CD4-positive, alpha-beta T cell treated with Interleukin-4 for 1 hour (primary cell): ENCODE measurements at places on chromosomes 16 and 17.

GRCh38 chr17:69607162-69607834, 192.8 kb downstream of the MAP2K6 start:
- peak; percentile 18 for DNase-seq

DNA sequence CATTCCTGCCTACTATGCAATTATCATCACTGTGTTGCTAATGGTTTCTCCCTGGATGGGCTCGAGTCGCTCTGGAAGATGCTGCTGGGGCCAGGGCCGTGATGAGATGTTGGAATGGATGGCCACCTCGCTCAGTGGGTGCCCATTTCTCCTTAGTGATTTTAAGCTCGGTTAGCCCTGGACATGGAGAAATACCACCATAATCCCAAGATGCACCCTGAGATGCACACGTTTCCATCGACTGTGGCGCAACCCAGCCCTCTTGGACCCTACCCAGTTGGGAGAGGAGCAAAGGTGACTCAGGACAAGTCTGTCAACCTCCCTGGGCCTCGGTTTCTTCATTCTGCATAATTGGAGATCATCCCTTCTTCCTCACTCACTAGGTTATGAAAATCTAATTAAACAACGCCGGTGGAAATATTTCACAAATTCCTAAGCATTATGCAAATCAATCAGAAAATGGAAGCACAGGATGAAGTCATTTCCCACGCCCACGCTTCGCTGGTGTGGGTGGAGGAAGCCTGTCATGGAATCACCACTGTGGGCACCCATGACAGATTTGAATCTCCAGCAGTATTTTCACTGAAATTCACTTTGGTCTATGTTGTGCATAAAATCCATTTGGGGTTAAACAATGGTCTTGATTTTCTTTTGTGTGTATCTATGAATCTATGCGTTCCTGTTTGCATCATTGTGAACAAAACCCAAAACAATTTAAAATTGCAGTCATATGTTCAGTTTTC, 195.2 kb downstream of the AXIN2 start:
- no peak for DNase-seq

- DNase-seq = no peak
Measured at GRCh38 chr17:49132699-49133364, at the start of gene B4GALNT2. Gene B4GALNT2, plus strand, starts transcription at chr17:49132769. Its CDS starts 24 bp downstream, at chr17:49132793.

DNA sequence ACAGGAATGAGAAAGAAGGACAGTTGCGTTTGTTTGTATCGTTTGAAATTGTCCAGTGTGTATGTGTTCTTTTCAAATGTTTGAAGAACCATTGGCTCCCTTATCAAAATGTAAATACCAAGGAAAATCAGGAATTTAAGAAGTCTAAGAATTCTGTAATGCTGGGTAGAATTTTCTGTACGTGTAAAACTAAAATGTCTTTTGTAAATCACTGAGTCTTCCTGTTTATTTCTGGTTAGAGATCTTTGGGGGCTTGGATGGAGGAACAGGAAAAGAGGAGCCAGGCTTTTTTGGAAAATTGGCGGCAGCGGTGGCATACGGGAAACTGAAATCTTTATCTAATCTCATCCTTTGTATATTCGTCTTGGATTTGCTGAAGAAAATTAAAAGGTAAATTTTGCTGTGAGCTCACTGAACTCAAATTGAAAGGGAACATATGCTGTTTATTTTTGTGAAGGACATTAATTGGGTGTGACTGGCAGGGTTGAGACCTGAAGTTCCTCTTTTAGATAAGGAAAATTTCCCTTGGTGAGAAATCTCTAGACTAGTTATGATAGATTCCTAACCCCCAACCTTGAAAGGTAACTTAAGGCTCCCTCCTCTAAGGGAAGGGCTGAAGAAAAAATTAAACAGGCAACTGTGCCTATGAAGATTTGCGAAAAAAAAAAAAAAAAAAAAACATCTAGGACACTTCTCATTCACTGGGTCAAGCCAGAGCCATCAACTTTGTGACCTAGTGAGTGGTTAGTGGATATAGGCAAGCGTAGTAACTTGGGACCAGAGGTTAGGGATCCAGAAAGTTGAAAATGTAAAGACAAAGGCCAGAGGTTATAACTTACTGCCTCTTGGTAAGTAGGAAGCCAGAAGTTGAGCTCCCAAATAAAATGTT, 10.8 kb downstream of the TAT start:
- no peak for DNase-seq

DNA sequence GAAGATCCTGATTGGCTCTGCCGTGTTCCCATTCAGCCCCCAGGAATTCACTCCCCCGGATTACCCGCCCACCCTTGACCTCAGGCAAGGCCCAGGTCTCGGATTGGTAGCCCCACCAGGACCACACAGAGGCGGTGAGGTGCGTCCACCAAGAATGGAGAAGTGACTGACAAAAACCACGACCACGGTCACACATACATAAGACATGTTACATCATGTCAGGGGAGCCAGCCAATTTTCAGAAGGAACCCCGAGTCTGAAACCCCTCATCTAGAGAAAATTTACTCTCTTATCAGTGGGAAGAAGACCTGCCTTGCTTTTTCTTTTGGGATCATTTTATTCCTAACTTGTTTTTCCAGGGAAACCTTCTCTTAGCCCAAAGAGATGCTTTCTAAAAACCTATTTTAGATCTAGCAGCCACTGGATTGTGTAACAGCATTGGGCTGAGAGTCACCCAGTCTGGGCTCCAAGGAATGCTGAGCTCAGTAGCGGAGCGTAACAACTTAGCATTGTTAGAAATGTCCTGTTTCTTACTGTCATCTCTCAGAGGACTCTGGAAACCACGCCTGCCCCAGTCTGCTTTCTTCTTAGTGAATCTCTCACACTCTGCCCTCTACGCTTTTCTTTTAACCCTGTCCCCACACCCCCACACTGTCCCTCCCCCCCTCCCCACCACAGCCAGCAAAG, 164.1 kb downstream of the CMIP start:
- DNase-seq = no peak

- DNase-seq = no peak
Measured at GRCh38 chr16:17858061-17858460, 387.3 kb upstream of the XYLT1 start.

GRCh38 chr17:2084766-2085647, 30.1 kb downstream of the HIC1 start:
- DNase-seq = no peak

- DNase-seq = no peak
Measured at GRCh38 chr16:1877804-1878203, 5.8 kb upstream of the MEIOB start.

- DNase-seq = no peak
Measured at GRCh38 chr17:57481910-57482391, 225.6 kb downstream of the MSI2 start.

- DNase-seq = no peak
Measured at GRCh38 chr16:75415169-75415905, 18.0 kb downstream of the CFDP1 start.

DNA sequence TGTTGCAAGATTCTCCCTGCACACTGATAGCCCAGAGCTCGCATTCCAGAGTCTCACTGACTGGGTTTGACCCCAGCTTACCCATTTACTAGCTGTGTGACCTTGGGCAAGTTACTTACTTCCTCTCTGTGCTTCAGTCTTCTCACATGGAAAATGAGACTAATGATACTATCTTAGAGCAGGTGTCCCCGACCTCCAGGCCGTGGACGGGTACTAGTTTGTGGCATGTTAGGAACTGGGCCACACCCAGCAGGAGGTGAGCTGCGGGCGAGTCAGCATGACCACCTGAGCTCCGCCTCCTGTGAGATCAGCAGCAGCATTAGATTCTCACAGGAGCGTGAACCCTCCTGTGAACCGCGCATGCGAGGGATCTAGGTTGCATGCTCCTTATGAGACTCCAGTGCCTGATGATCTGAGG, 15.8 kb downstream of the ANKFY1 start:
- no peak for DNase-seq

DNA sequence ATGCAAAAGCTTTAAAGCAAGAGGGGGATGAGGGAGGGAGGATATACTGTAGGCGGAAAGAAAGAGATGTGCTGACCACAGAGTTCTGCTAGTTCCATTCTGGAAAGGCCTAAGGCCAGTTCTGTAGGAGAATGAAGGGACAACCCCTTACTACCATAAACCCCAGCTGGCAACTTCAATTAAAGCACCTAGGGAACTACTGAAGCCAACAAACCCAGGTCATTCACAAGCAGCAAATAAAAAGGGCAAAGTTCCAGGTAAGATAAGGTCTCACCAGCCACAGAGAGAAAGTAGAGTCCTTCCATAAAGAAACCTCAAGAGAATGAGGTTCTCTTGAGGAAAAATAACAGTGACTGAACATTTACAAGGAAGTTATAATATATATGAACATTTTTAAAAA, 12.8 kb downstream of the TERF2 start:
- DNase-seq = no peak

DNA sequence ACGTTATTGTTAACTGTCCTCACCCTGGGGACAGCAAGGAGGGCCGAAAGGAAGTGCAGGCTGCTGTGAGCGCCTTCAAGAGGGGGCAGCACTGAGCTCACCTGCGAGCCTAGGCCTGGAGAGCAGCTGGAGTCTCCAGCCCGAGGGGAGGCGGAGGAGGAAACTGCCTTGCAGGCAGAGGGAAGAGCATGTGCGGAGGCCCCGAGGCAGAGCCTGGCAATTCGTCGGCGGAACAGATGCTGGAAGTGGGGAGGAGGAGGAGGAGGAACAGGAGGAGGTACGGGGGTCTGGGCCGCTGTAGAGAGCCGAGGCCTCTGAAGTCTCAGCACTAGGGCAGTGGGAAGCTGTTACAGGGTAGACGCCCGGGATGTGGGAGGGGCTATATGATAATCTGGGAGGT, 49.6 kb upstream of the PLCG2 start:
- DNase-seq = no peak

DNA sequence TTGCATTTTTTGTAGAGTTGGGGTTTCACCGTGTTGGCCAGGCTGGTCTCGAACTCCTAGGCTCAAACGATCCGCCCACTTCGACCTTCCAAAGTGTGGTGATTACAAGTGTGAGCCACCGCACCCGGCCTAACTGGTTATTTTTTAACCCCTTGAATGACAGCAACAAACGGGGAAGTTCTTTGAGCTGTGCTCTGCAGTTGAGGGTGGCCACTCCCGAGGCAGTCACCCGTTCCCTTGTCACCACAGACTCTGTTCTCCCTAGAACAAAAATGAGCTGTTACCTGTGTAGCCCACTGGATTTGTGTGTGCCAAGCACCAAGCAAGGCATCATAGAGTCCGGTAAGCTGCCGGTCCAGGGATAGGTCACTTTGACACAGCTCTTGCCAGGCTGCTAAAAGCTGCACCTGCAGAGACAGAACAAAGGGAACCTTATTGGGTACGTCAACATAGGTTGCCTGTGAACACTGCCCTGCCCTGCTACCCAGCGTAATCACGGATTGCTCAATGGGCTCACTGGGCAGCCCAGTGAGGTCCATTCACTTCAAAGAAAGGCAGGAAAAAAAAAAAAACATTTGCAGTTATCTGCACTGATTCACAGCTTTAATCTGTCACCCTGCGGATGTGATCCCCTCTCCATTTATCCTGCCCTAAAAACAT, 19.6 kb downstream of the COG7 start:
- DNase-seq = no peak

DNA sequence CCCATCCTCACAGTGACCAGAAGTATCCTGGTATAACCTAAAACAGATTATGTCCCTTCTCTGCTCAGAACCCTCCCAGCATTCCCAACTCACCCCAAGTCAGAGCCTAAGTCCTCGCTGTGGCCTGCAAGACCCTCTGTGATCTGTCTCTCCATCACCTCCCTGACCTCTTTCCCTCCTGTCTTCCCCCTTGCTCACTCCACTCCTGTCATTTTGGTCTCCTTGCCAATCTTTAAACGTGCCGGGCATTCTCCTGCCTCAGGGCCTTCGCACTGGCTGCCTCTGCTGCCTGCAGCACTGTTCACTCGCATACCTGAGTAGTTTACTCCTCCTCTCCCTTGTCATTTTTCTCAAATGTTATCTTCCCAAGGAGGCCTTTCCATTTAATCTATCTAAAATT, 97.7 kb downstream of the GSG1L start:
- DNase-seq = no peak

- no peak for DNase-seq
Measured at GRCh38 chr16:11977376-11978041, 975 bp downstream of the SNX29 start.

- DNase-seq = no peak
Measured at GRCh38 chr17:73637866-73638265, 6.4 kb downstream of the SDK2 start.

- DNase-seq = peak; percentile 64
Measured at GRCh38 chr17:42337442-42337841, 49.1 kb downstream of the STAT5A start.

DNA sequence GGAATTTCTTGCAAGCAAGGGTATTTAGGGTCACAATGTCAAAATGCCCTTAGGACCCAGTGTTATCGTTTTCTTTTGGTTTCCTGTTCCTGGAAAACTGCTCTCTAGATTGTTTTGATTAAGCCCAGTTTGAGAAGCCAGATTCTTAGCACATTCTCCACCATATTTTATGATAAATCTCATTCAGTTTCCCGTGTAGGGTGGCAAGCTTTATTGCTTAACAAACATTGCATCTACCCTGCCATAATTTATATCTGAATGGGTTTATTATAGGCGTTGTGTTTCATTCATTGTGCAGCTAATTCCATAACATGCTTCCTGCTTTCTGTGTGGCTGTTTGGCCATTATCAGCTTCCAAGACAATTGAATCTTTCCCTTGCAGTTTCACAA, 389.1 kb upstream of the DYNLRB2 start:
- DNase-seq = no peak

GRCh38 chr17:72872396-72872795, 220.1 kb downstream of the SLC39A11 start:
- no peak for DNase-seq

DNA sequence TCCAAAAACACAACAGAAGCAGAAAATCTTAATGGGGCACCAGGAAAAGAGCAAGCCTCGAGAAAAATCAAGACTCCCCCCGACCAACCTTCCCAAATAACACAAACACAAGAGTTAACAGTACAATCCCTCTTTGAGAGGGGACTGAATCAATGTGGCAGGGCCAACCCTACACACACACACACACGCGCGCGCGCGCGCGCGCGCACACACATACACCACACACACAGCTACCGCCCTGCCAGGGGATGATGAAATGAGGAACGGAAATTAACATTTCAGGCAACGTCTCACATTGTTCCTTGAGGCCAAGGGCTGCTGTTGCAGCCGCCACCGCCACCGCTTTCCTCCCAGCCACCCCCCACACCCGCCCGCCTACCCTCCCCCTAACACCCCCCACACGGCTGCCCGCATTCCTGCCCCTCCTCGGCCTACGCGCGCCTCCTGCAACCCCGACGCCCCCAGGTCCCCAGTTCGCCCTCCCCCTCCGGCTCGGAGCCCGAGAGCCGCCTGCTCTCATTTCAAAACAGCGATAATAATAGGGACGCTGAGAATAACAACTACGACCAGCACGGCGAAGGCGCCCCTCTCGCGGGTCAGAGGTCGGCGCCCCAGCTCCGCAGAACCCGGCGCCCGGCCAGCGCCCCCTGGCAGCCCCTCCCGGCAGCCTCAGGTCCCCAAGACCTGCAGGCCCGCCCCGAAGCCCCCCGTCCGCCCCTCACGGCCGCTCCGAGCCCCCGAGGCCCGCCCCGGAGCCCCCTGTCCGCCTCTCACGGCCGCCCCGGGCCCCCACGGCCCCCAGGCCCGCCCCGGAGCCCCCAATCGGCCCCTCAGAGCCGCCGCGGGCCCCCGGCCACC, 1.1 kb downstream of the ANKRD11 start:
- peak; percentile 93 for DNase-seq

- DNase-seq = no peak
Measured at GRCh38 chr16:50735629-50736122, 6.2 kb upstream of the CYLD start.
